ENCODE measurements at places on chromosomes 3 and 15.

GRCh38 chr3:99884484-99884883 is 66.8 kb downstream of the CMSS1 start:
- no peak for DNase-seq

DNA sequence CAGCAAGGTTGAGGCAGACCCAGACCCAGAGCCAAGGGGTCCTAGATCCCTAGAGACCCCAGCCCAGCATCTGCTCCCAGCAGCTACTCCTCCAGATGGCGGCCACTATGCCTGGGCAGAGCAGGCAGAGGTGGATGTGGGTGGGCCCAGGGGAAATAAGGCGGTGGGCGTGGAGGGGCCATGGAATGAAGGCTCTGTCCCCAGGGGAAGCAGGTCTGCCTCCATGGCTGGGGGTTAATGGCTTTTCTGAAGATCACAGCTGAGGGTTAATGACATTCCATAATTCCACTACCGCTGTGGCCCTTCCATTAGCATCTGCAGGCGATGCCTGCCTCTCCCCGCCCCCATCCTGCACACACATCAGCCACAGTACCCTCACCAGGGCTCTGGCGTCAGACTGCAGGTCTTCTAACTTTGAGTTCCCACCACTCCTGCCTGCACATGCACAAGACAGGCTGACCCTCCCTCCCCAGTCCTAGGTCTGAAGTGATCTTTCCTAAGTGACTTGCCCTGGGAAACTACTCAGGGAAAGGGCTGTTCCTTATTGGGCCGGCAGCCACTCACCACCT is 41.2 kb downstream of the CCDC33 start:
- no peak for DNase-seq

- no peak for DNase-seq
Observed at GRCh38 chr3:37704064-37704463, 157.6 kb upstream of the CTDSPL start.

- DNase-seq: no peak
Observed at GRCh38 chr3:127137757-127138536, 55.0 kb upstream of the PRR23E start.

- no peak for DNase-seq
Observed at GRCh38 chr3:188214442-188214841, 60.5 kb downstream of the LPP start.

DNA sequence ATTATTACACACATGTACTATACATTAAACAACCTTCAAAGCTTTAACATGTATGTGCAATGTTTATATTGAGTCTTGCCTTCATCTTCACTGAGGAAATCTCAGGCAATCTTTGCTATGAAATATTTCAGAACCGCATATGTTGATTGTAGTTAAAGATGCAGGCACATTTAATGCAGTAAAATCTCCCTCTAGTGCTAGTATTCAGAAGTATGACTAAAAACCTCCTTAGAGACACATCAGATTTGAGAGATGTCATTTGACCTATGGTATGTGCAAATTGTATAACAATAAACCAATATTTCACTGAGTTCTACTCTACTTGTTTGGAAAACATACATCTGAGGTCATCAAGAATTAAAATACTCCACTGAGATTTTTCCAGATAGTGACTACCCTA is 123.8 kb upstream of the C15orf61 start:
- no peak for DNase-seq

GRCh38 chr15:65355988-65356353 is 21.8 kb downstream of the IGDCC3 start:
- no peak for DNase-seq

Measured in liver (tissue), 10 donors.